Vagina (tissue), 2 donors: ENCODE measurements at places on chromosomes 7 and 10. TPM values are rescaled to one million over a fixed set of nuclear protein-coding genes. Genes with fewer than 3 reads are reported as not detected.

The ATOH7 gene
- not detected for total RNA-seq

The VWDE gene
- 2.9 TPM for total RNA-seq

The TUBAL3 gene
- not detected for total RNA-seq

The KDM7A gene
- 24.6 TPM for total RNA-seq

The HTR7 gene
- total RNA-seq: 0.74 TPM

DNA sequence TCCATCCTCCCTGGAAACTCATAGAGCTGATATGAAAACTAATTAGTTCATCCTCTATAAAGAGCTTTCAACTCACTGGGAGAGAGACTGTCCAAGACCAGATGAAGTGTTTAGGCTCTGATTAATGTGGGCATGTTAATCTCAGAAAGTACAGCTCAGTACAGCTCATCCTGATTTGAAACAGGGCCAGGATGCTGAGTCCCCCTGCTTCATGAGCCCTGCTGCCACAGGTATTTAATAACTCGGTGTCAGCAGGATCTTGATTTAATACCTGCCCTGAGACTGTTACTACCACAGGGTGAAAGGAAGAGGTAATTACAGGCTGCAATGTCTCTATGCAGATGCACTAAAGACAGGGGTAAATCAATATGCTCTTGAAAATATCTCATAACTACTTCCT lies 10.8 kb downstream of the LMOD2 start:
- no peak overlapping the region for H3K27ac ChIP-seq
- no peaks in the 10 kb centered on the region for H3K4me1 ChIP-seq
- no peak for DNase-seq
- H3K36me3 ChIP-seq: no peaks in the 10 kb centered on the region

GRCh38 chr10:18142151-18142550 lies 1.9 kb downstream of the CACNB2 start:
- no peak overlapping the region for H3K27ac ChIP-seq
- H3K36me3 ChIP-seq: no peaks in the 10 kb centered on the region
- H3K4me1 ChIP-seq: peaks cover 8% of the 10 kb centered on the region
- no peaks in the 10 kb centered on the region for H3K27me3 ChIP-seq
- no peak for DNase-seq

- no peak overlapping the region for H3K4me3 ChIP-seq
- peak overlapping the region; percentile 100 for H3K27ac ChIP-seq
- H3K27me3 ChIP-seq: no peaks in the 10 kb centered on the region
- no peak for DNase-seq
- peaks cover 20% of the 10 kb centered on the region for H3K4me1 ChIP-seq
These were observed 11.7 kb downstream of the HSPB1 start for GRCh38 chr7:76314042-76314721.
